Activated CD8-positive, alpha-beta memory T cell treated with anti-CD3 and anti-CD28 coated beads, Interleukin-2, amount 10 ng/mL, durations not matched to agents 7 days and 5 days (primary cell): ENCODE measurements at places on chromosomes 5 and 9. TPM values are rescaled to one million over a fixed set of nuclear protein-coding genes. Genes with fewer than 3 reads are reported as not detected.

GRCh38 chr9:9942764-9943424 is 669.9 kb downstream of the PTPRD start:
- DNase-seq, result peak; percentile 52
- H3K27me3 ChIP-seq, result no peaks in the 10 kb centered on the region
- H3K36me3 ChIP-seq, result no peaks in the 10 kb centered on the region

DNA sequence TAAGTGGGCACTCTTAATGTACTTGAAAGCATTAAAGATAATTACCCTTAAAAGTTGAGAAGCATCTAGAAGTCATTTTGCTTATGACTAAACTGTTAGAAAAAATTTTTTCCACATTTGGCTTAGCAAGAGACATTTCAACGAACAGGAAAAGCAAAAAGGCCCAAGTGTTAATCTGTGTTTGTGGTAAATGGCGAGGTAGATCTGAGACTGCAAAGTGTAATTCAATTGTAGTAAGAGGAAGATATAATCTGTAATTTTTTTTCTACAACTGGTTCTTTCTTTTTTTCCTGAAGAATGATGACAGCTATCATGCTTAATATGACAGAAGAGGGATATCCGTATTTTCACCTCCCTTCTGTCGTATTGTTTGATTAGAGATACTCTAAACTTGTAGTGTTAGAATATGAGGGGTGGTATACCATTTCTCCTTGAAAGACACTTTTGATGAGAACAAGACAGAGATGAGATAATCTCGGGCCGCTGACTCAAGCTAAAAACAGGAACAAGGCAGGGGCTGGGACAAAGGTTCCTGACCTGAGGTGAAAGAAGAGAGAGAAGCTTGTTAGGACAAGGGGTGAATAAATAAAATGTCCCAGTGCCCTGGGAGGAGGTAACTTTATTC is 459.3 kb upstream of the ZNF608 start:
- H3K4me1 ChIP-seq, result no peaks in the 10 kb centered on the region
- no peak overlapping the region for H3K27ac ChIP-seq
- no peaks in the 10 kb centered on the region for H3K36me3 ChIP-seq
- DNase-seq, result no peak
- H3K4me3 ChIP-seq, result no peak overlapping the region

Gene BTF3
- 785 TPM for total RNA-seq

- DNase-seq, result no peak
- no peaks in the 10 kb centered on the region for H3K36me3 ChIP-seq
- H3K27ac ChIP-seq, result no peak overlapping the region
- H3K4me3 ChIP-seq, result no peak overlapping the region
- no peaks in the 10 kb centered on the region for H3K27me3 ChIP-seq
These were observed 19.6 kb downstream of the ESM1 start for GRCh38 chr5:54965806-54966205.

- no peaks in the 10 kb centered on the region for H3K27me3 ChIP-seq
- no peaks in the 10 kb centered on the region for H3K4me1 ChIP-seq
- H3K27ac ChIP-seq, result no peak overlapping the region
- H3K36me3 ChIP-seq, result no peaks in the 10 kb centered on the region
These were observed 86.9 kb downstream of the FRMD3 start for GRCh38 chr9:83451308-83451707.

Gene EPB41L4B
- 1.0 TPM for total RNA-seq

Gene TPPP
- total RNA-seq, result 0.20 TPM

DNA sequence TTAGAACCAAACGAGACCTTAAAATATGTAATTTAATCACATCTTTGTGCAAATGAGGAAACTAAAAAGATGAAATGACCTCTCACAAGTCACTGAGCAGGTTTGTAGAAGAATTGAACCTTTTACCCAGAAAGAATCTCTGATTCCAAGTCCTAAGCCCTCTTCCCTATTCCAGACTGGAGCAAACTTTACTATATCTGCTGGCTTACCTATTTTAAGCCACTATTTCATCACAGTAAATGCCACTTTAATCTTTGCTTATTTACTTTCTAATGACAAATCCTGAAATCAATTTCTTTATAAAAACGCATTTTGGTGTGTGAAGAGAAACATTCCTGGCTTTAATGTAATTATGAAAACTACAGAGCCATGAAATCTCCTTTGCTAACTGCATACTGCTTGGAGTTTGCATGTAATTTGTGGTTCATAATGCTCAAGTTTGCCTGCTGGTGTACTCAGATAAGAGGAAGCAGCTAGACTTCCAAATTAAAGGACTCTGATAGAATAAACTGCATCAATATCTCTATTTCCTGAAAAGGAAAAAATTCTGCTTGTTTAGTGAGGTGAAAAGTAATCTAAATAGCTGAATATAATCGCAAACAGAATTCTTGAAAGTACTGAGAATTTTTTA is 121.2 kb downstream of the RAB3C start:
- H3K27ac ChIP-seq, result no peak overlapping the region
- H3K36me3 ChIP-seq, result no peaks in the 10 kb centered on the region
- DNase-seq, result no peak
- no peaks in the 10 kb centered on the region for H3K4me1 ChIP-seq
- no peak overlapping the region for H3K4me3 ChIP-seq
- H3K27me3 ChIP-seq, result no peaks in the 10 kb centered on the region

DNA sequence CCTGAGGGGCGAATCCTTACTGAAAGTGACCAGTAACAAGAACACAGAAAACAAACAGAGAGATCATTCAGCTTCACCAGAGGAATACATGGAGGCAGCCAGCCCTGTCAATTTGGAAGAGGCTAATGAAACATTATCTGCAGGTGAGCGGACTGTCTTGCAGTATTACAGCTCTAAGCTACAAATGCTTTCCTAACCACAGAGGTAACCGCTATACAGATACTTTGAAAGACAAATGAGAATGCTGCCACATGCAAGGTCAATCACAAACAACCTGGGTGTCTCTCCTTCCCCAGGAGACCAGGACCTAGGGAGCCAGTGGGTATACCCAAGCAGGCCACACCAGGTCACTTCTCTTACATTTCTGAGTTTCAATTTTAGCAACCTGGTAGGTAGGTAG is 30.2 kb downstream of the EFNA5 start:
- no peak overlapping the region for H3K4me3 ChIP-seq
- no peaks in the 10 kb centered on the region for H3K4me1 ChIP-seq
- peaks cover 6% of the 10 kb centered on the region for H3K27me3 ChIP-seq
- H3K27ac ChIP-seq, result no peak overlapping the region
- no peak for DNase-seq
